ENCODE measurements at places on chromosomes 12 and 14.

GRCh38 chr14:102988054-102988453 lies 65.6 kb downstream of the AMN start:
- DNase-seq = no peak

- DNase-seq = no peak
Measured at GRCh38 chr12:87985069-87985675, 44.0 kb downstream of the C12orf50 start.

DNA sequence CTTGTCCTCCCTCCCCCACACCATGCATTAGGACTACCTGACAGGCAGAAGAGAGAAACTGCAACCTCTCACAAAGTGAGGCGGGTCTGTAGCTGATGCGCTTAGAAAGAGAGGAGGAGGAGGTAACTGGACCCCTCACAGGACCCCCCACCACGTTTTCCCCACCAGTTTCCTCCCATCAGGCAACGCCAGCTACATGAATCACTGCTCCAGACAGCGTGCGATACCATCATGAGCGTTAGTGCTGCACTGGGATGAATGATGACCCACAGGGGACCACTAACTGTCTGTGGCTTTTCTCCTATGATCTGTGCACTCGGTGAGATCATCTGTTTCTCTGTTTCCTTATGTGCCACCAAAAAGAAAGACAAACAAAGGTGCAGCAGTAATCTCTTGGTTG lies 77.7 kb downstream of the KCNK10 start:
- DNase-seq = no peak

- DNase-seq = no peak
Measured at GRCh38 chr12:32801269-32801980, 45.7 kb upstream of the YARS2 start.

DNA sequence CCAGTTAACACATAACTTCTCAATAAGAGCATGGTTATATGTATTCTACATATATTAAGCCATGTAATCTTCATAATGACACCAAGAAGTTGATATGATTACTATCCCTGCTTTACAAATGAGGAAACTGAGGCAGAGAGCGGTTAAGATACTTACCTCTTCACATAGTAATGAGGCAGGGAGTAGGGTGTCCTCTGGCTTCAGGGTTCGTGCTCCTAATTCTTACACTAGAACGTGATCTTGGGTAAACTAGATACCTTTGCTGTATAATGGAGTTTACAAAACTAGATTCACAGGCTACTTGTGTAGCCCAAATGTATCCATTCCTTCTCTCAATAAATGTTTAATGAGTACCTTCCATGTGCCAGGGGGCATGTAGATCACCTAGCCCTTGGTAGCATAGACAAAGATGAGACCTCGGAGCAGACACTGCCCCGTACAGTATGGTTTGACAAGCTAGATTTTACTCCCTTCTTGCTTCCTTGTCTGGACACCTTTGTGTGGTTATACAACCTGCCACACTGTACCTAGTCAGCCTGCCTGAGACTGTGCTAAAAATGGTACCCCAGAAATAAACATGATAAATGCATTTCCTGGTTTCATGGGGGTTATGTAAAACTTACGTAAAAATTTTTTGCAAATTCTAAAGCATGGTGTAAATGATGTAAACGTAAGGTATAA lies 991.8 kb downstream of the VRK1 start:
- no peak for DNase-seq

DNA sequence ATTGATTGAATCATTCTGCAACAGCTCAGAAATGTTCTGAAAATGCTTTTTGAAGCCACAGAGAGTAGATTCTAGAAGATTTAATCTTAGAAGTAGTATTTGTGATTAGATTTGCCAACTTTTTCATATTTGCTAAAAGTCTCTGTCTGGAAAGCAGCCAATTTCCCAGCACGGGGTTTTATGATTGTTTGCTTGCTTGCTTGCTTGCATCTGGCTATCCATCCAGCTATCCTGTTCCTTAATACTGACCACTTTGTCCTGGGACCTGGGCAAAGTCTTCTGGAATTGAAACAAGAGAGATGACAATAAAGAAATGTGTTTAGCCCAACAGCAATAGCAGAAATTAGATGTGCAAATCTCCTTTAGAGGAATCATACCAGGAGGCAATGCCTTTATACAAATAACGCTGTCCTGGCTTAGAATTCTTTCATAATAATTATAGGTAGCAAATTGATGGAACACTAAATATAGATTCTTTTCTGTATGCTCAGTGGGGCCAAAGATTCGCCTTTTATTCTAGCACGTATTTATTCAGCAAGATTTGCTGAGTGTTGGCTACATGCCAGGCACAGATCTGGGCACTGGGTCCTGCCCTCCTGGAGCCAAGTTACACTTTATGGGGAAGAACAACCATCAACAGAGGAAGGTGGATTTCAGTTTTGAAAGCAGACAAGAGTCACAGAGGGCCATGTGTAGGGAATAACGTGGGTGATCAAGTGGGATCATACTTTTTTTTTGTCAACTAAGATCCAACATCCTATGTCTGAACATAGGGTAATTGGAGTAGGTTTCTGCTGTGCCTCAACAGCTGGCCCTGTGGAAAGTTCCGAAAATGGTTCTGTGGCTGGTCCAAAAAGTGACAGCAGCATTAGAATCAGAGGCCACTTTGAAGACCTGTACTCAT lies 25.3 kb downstream of the MYBPC1 start:
- DNase-seq = no peak

- no peak for DNase-seq
Measured at GRCh38 chr12:91781114-91781513, 364.5 kb downstream of the BTG1 start.

DNA sequence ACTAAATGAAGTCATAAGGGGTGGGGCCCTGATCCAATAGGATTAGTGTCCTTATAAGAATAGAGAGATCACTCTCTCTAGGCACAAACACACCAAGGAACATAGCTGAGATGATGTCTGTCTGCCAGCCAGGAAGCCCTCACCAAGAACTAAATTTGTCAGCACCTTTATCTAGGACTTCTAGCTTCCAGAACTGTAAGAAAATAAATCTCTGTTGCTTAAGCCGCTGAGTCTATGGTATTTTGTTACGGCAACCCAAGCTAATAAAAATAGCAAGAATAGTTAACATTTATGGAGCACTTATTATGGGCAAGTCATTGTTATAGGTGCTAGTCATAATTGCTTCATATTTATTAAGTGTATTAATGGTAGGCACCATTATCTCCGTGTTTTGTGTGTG lies 249.6 kb downstream of the MSRB3 start:
- no peak for DNase-seq

DNA sequence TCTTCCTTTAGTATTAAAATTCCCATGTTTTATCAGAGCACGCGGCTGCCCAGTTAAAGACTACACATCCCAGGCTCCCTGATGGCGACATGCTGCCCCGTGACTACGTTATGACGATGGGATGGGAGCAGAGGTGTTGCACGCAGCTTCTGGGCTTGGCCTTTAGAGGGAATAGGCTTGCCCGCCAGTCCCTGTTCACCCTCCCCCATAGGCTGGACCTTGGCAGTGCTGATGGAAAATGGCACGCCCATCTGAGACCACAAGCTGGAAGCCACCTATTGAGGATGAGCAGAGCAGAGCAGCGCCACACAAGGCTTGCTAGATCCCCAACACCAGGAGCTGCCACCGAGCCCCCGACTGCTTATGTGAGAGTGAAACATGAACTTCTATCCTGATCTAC lies 24.7 kb downstream of the TTC7B start:
- no peak for DNase-seq

GRCh38 chr12:120959111-120959878 lies 19.0 kb upstream of the HNF1A start:
- peak; percentile 23 for DNase-seq

DNA sequence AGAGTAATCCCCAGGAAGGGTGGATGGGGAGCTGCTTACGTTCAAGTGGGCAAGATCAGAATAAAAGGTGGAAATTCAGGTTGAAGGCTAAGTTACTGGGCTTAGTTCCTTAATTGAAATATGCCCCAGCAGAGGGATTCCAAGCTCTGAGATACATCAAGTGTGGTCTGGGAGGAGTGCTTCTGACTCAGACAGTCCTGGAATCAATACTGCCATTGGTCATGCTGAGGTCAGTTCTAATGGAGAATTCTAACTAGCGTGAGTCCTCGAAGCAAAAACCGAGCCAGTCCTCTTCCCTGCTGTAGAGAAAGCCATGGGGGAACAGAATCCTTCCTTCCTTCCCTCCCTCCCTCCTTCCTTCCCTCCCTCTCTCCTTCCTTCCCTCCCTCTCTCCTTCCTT lies 39.9 kb downstream of the NOS1 start:
- DNase-seq = no peak

DNA sequence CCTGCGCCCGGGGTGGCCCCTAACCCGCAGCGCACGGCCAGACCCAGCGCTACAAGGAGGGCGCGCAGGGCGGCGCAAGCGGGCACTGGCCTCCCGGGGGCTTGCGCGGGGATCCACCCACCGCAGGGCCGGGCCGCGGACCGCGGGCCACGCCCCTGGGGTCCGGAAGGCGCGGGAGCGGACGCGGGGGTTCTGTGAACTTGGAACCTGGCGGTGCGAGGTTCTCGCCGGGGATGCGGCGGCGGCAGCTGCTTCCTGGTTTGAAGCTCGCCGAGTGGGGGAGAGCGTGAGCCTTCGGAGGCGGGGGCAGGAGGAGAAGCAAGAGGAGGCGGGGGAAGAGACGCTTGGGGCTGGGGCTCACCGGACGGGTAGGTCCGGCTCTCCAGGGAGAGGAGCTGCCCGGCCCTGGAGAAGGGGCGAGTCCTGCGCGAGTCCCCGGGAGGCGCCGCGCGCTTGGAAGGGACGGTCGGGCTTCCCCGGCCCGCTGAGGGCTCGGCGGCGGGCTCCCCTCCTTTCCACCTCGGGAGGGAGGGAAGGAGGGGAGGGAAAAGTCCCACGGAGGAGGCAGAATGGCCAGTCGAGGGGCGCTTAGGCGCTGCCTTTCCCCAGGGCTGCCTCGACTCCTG lies at the start of gene PRKCH:
Gene PRKCH (plus strand): TSS at position 195 of the 626 bp plus-strand sequence. CDS start 523 bp downstream, outside the sequence.
- DNase-seq = peak; percentile 70

DNA sequence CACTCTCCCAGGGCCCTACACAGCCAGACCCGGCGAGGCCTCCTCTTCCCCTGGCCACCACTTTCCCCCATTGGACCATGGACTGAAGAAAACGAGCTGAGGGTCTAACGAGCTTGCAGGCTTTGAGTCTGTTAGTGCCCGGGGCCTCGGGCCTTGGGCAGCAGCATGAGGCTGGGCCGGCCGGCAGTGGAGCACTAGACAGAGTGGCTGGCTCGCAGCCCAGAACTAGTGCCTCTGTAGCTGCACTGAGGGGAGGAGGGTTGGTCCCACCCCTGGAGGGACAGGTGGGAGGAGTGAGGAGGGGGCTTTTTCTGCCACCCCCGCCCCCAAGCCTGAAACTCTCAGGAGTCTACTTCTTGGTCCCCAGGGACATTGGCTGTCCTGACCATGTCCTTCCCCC lies 38.7 kb downstream of the SLC6A12 start:
- no peak for DNase-seq

GRCh38 chr12:52037248-52037861 lies 13.9 kb upstream of the NR4A1 start:
- DNase-seq = peak; percentile 62

GRCh38 chr12:106867651-106868050 lies 88.1 kb upstream of the TMEM263 start:
- DNase-seq = no peak

DNA sequence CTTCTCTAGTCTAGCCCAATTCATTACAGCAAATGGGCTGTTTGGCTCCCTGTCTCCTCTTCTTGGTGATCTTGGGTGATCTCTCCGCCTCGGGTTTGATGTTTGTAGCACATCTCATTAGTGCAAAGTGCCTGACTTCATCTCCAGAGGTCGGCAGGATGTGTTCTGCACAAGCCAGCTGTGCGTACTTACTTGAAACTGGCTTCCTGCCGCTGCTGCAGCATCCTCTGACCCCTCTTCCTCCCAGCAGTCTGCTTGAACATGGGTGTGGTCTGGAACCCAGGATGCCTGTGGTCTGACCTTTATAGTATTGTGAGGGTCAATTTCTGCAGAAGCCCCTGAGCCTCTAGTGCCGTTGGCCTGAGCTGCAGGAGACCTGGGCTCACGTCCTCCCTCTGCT lies 99.2 kb downstream of the BEGAIN start:
- peak; percentile 15 for DNase-seq

- DNase-seq = no peak
Measured at GRCh38 chr14:81449114-81449513, 49.0 kb upstream of the STON2 start.

- no peak for DNase-seq
Measured at GRCh38 chr12:1977588-1977987, 26.7 kb downstream of the DCP1B start.

DNA sequence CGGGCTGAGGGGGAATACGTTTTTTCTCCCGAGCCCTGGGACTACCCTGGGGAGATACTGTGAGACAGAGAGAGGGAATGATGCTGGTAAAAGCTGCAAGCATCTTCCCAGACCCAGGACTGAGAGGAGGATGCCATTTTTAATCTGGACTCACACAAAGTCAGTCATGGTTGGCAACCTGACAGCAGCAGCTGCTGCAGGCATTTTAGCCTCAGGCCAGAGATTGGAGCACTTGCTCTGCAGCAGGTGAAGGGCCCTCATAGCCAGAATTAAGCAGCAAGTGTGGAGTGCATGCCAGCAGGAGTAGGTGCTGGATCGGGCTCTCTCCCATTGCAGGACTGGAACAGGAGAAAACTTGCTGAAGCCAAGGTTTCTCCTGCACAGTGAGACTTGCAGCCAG lies 361.1 kb upstream of the CLEC14A start:
- peak; percentile 9 for DNase-seq

- DNase-seq = no peak
Measured at GRCh38 chr12:76332606-76333005, 15.6 kb downstream of the BBS10 start.

- DNase-seq = peak; percentile 69
Measured at GRCh38 chr12:16198884-16199283, 78.6 kb downstream of the SLC15A5 start.

DNA sequence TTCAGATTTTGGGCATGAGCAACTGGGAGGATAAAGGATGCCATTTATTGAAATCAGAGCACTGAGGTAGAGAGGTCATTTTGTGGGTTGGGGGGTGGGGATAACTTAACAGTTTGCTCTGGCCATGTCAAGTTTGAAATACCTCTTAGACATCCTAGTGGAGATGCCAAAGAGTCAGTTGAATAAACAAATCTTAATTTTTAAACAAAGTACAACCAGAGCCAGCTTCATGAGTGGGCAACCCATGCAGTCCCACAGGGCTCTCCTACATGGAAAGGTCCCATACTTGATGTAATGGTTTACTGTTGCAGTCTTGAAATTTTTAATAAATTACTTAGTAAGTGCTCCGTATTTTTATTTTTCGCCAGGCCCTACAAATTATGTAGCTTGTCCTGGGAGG lies 81.2 kb downstream of the ANO4 start:
- no peak for DNase-seq

GRCh38 chr12:91496337-91496736 lies 313.7 kb upstream of the DCN start:
- DNase-seq = no peak

GRCh38 chr12:48029491-48030172 lies 25.4 kb upstream of the COL2A1 start:
- DNase-seq = no peak
